Suprapubic skin (tissue), 4 donors: ENCODE measurements at places on chromosomes 4 and X.

- DNase-seq, result no peak
Measured at GRCh38 chrX:17369309-17369708, 5.7 kb upstream of the NHS start.

DNA sequence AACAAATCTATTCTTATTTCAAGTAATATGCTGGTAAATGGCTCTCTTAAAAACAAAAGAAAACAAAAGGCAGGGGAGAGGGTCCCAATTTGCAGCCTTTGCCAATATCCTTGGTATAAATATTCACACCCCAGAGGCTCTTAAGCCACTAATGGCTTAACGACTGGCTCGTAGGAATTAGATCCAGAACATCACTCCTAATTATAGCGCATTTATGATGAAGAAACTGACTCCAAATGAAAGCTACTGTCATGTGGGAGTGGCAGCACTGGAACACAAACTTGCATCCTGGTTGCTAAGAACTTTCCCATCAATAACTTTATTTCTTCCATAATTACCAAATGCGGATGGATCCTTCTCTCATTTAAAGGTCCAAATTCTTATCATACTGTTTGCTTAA, 138.7 kb downstream of the FRYL start:
- no peak for DNase-seq

GRCh38 chrX:129653971-129654651, 645 bp downstream of the APLN start:
- no peak for DNase-seq

GRCh38 chrX:71215338-71215912, 7.6 kb upstream of the GJB1 start:
- no peak for DNase-seq

DNA sequence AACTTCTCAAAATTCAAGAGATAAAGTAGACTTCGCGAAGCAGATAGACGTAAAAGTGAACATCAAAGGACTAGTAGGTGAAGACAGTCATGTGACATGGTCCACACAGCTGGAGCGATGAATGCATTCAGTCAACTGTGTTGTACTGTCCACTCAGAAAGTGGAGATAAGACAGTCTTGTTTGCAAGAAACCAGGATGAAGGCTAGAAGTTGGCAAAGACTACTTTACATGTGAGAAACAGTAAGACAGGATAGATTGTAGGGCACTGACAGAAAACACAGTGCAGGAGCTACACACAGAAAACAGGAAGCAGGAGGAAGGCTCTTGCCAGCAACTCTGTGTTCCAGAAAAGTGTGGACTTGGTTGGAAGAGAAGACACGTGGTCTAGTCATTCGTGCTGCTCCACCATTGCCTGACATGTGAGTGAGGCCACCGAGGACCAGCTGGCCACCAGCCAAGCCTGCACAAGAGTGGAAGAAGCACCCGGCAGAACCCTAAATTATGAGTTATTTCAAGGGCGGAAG, 78.9 kb downstream of the FAT1 start:
- no peak for DNase-seq

- DNase-seq, result no peak
Measured at GRCh38 chr4:138707746-138708677, 307.6 kb upstream of the NOCT start.

DNA sequence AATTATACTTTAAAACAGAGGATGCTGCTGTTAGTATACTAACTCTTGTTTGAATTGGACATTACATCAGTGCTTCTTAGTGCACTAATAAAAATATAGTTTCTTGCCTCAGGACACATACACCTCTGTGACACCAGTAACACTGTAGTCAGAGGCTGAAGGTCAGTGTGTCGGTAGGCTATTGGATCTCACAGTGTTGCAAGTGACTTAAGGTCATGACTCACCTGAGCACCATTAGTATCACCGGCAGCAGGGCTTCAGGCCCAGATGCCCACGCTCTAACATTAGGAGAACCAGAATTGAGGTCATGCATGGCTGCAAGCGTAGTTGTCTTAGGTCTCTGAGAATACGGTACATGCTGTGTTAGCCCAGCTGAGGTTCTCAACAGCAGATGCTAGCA, 15.2 kb downstream of the ETDC start:
- no peak for DNase-seq

DNA sequence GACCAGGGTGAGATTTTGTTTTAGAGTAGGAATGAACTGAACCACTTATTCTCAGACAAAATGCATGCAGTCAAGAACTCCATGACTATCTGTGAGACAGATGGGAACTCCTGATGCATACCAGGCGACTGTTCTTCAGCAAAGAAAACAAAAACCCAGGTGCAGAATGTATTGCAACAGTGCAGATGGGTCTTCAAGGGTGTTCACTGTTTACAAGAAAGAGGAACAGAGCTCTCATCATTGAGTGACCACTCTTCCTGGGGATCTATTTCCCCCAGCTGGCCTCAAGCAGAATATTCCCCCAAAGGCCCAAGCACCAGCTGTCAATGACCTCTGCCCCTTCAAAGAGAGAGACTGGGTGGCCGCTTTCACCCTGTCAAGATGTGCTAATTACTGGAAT, 39.7 kb upstream of the BMP3 start:
- no peak for DNase-seq

DNA sequence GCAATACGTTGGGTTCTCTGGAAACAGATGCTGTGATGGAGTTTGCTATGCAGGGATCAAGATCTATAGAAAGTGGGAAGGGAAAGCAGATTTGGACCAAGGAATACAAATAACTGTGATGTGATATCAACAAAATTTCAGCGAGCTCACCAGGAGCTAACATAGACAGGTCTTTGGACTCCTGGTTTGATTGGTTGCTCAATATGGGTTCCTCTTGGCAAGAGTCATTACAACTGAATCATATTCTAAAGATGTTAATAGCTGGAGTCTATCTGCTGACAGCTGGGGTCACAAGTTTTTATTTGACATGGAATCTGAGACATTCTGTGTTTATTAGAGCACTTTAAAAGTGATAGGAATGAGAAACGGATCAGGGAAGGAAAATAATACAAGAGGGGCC, 637.6 kb upstream of the GNPDA2 start:
- DNase-seq, result no peak

- no peak for DNase-seq
Measured at GRCh38 chrX:132411310-132411977, 77.4 kb downstream of the MBNL3 start.

- no peak for DNase-seq
Measured at GRCh38 chr4:26905172-26905571, 44.5 kb downstream of the STIM2 start.

DNA sequence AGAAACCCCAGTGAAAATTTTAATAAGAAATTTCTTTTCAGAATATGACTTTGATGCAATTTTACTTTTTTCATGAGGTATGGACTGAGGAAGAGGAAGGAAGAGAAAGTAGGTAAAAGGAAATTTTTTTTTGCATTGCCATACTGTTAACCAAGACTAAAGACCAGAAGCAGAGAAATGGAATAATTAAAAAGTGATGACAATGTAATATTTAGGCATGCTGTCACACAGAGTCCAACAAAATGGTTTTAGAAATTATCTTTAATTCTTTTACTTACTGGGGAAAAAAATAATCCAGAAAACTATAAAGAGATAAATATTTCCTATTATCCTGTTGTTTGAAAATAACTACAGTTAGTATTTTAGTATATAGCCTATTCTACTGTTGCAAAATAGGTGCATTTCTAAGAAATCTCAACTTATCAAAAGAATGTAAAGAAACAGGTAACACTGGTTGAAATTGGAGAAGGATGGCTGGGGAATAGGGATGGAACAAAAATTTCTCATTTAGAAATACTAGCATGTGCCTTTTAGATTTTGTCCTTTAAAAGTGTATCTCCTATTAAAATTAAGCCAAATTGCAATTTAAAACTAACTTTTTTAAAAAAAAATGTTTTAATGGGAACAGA, 92.6 kb downstream of the ANXA3 start:
- no peak for DNase-seq

DNA sequence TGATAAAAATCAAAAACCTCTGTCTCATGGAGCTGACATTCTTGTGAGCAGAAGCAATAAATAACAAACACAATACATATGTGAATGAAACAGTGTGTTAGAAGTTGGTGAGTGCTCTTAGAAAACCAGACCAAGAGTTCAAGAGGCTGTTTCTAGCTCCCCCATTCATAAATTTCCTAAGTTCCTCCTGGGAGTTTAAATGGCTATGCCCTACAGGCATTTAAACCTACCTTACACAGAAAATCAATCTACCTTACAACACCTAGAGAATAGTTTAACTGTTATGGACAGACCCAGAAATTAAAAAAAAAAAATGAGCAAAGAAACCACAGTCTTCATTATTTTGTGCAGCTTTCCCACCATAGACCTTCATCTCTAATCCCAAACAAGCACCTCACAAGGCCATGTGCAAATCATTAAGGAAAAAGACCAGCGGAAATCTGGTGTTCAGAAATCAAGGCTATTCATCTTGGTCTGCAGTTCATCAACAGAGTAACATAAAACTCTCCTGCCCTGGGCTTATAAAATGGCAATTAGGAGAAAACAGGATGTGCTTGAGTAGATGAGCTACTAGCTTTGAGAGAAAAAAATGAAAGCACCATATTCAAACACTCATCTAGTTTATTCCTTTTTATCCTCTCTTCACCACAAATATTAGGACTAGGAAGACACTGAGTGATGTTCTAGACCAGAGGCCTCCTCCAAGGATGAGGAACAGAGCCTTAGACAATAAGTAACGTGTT, 147.2 kb downstream of the SHROOM3 start:
- no peak for DNase-seq

DNA sequence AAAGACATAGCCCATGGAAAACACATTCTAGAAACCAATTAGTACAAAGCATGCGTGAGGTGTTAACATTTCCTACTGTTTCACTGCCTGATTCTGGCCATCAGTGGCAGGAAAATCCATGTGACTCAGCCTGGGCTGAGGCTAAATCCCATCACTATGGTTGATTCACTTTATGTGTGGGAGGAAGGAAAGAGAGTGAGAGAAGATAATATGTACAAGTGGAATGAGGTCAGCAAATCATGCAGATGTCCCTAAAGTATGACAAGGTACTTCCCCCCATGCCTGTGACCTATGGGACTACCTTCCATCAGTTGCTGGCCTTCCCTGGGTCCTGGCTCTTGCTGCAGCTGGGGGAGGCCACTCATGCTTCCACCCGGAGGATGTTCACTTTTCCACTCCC, 64.2 kb upstream of the MAP3K15 start:
- DNase-seq, result no peak

DNA sequence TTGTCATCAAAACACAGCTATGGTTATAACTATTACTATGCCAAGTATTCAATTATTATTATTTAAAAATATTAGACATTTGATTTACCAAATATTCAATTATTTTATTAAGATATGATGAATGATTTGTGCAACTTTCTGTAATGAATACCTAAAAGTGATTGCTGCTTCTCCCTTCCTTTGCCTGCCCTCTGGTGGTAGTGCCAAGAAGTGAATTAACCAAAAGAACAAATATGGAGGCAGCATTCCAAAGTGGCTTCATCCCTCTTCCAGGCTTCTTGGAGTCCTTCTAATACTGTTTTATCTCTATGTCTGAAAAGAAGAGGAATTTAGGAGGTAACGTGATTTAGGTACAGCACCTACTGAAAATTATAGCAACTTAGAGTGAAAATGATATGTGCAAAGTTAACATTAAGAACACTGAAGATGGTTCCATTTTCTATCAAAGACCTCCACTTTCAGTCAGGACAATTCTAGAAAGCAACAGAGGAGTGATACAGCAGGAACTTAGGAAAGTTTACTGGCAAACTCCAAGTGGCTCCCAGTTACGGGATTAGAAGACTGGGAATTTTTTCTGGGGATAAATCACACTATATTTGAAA, 43.0 kb downstream of the ENPEP start:
- DNase-seq, result no peak

DNA sequence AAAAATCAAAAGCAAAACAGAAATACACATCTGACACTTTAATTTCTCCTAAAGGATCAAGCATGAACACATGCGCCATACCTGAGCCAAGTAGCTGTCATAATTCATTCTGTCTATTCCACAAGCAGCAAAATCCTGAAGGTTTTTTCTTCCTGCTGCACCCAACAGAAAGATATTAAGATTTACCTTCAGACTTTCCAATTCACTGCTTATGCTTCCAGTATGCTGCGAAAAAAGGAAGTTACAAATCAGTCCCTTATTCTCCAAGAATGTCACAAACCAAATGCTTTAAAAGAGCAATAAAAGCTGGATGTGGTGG, 29.2 kb upstream of the FGFBP2 start:
- no peak for DNase-seq

DNA sequence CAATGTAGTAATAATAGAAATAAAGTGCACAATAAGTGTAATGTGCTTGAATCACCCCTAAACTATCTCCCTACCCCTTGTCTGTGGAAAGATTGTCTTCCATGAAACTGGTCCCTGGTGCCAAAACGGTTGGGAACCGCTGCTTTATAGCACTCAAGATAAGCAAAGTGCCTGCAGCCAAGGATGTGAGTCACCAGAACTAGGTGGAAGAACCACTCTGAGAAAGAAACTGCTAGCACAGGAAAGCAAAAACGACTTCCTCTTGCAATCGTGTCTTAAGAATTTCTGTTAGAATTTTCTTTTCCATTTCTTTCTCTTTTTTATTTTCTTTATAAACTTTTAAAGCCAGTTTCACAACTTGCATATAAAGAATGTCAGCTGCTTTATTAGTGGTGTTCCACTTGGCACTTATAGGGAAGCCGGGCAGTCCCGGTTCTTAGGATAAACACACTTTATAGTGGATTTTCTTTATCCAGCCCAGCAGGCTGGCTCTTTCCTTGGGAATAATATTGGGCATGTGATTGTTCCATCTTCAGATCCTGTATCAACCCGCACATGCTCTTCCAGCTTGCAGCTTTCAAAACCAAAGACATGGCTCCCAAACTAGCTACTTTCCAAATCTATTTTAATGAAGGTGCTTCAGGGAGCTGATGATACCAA, 32.3 kb upstream of the CXCL8 start:
- no peak for DNase-seq

GRCh38 chrX:120310861-120311726, at the start of gene TMEM255A:
TMEM255A (minus strand) TSS chrX:120311461; CDS start chrX:120311309, 152 bp downstream.
- DNase-seq, result peak; percentile 56

DNA sequence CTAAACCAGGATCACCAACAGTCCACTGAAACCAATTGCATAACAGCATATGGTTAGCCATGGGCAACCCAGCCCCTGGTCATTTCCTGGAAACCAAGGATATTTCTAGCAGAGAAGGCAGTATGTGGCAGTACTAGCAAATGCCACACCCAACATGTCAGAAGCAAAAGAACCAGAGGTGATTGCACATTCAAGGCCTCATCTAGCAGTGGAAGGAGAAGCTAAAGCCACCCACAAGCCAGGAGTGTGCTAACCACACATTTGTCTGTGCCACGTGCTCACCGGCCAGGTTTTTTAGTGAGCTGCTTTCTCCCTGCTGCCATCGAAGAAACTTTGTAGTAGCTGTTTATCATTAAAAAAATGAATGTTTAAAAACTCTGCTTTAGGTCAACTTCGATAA, 42.0 kb downstream of the TEC start:
- no peak for DNase-seq

GRCh38 chrX:40197071-40197470, 99.3 kb upstream of the BCOR start:
- DNase-seq, result no peak

DNA sequence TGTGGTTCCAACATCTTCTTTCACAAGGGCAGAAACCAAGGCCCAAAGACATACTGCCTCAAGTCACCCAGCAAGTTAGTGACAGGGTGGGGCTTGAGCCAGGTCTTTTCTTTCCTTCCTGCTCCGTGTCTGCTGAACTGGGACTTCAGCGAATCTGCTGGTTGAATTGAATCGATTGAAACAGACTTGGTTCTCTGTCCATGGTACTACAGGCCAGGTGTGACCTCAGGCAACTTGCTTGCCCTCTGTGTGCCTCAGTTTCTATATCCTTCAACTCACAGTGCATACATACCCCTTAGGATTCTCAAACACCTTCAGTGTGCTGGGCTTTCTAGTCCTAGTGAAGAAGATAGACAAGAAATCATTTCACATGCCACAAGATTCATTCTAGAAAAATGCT, 2.0 kb upstream of the ABLIM2 start:
- DNase-seq, result no peak
